Muscle of back (tissue), 13 donors: ENCODE measurements at places on chromosomes 7 and 10.

GRCh38 chr10:119412244-119413092 lies 130.1 kb downstream of the RGS10 start:
- peak; percentile 83 for DNase-seq

- DNase-seq = no peak
Observed at GRCh38 chr10:32104622-32105509, 48.6 kb upstream of the KIF5B start.

DNA sequence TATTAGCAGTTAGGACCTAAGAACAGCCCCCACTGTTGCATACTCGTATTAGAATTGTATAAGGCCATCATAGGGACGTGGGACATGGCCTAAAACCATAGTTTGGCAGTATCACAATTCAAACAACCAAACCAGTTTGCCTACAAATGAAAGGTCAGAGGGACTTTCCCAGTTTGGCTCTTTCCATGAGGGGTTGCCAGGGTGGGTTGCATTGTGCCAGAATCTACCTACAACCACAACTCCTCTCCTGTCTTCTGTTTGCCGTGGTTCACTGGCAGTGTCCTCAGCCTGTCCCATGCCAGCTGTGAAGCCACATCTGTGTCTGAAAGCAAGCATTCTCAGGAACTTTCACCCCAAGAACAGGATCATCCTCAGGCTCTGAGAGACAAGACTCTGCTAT lies 44.5 kb downstream of the PIK3AP1 start:
- no peak for DNase-seq

GRCh38 chr7:79332091-79332490 lies 121.4 kb downstream of the MAGI2 start:
- no peak for DNase-seq

DNA sequence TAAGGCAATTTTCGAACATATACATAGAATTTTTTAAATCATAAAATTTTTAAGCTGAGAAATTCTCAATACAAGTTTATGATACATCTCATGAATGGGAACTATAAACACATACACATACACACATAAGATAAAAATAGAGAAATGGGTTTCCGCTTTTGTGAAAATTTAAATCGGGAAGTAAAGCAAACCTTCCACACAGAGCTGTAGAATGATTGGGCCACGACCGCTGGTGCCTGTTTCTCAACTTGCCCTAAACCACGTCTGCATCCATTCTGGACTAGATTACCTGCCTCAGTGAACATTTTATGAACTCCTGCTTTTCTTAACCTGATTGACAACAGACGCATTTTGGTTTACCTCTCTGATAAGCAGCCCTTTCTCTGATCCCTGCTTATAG lies 264.4 kb downstream of the SKAP2 start:
- no peak for DNase-seq

- no peak for DNase-seq
Observed at GRCh38 chr7:36011588-36011965, 141.5 kb upstream of the EEPD1 start.

DNA sequence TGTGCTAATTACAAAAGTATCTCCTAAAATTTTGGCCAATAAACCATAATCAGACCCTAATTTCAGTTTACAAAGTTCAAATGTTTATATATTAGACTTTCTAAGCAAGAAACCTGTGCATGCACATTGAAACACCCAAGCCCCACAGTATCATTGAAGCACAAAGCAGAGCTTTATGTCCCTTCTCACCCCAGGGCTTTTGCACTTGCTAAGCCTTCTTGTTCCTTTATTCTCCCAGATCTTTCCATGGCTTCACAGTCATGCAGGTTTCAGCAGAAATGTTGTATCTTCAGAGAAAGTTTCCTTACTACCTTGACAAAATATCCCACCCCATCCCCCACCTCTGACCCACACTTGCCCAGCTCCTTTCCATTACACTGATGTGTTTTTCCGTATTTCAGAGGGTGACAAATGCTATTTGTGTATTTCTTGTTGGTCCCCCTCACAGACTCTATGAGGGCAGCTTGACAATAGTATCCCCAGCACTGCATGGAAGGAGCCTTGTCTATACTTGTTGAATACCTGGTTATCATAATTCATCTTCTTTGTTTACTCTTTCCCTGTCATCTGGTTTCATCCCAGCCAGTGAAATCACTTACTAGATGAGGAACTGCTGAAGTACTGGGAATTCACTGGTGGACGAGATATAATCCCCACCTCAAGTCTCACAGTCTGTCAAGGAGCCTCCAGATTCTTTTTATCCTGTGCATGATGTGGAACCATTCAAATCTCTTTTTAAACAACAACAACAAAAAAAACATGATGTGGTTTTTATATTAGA lies 24.0 kb upstream of the PCGF5 start:
- DNase-seq = no peak

- no peak for DNase-seq
Observed at GRCh38 chr7:69359003-69359700, 239.1 kb upstream of the AUTS2 start.

DNA sequence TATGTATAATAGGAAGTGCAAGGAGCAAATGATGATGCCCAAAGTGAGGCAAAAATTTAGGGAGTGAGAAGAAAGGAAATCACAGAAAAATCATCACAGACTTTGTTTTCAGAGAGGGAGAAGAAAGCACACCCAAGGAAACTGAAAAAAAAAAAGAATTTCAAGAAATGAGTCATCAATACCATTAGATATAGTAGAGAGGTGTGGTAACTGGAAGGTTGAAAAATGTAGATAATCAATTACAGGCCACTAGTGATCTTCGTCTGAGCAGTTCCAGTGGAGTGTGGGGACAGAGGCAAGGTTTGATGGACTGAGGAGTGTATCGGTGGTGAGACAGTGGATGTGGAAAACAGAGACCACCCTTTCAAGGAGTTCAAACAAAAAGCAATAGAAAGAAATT lies 31.7 kb downstream of the ASB4 start:
- no peak for DNase-seq

- no peak for DNase-seq
Observed at GRCh38 chr7:90846192-90846591, 250.1 kb downstream of the CDK14 start.

GRCh38 chr10:125559210-125559609 lies 123.8 kb downstream of the TEX36 start:
- DNase-seq = no peak
